ENCODE measurements at places on chromosomes 2 and 18. TPM values are rescaled to one million over a fixed set of nuclear protein-coding genes. Genes with fewer than 3 reads are reported as not detected.

Gene GAREM2
- 1.3 TPM for total RNA-seq

Gene CKAP2L
- total RNA-seq, result 0.50 TPM

Gene CYTIP
- total RNA-seq, result not detected

Gene ASXL3
- total RNA-seq, result 0.66 TPM

Gene CFAP65
- not detected for total RNA-seq

Gene ZFP36L2
- 33.7 TPM for total RNA-seq

Gene CEP68
- 8.6 TPM for total RNA-seq

Gene TMEM178A
- 1.0 TPM for total RNA-seq

Gene ARHGEF4
- 1.3 TPM for total RNA-seq

Gene KYNU
- total RNA-seq, result 1.2 TPM

Measured in smooth muscle cell of trachea (primary cell).